ENCODE measurements at places on chromosomes 4 and X. TPM values are rescaled to one million over a fixed set of nuclear protein-coding genes. Genes with fewer than 3 reads are reported as not detected.

Gene SMIM10
- total RNA-seq = not detected

Gene OTUD6A
- total RNA-seq = not detected

Gene SNCA
- 46.6 TPM for total RNA-seq

GRCh38 chr4:89111833-89112563 lies 665 bp downstream of the TIGD2 start:
- DNase-seq = peak; percentile 53

GRCh38 chr4:138039010-138039409 lies 203.1 kb downstream of the SLC7A11 start:
- DNase-seq = no peak

DNA sequence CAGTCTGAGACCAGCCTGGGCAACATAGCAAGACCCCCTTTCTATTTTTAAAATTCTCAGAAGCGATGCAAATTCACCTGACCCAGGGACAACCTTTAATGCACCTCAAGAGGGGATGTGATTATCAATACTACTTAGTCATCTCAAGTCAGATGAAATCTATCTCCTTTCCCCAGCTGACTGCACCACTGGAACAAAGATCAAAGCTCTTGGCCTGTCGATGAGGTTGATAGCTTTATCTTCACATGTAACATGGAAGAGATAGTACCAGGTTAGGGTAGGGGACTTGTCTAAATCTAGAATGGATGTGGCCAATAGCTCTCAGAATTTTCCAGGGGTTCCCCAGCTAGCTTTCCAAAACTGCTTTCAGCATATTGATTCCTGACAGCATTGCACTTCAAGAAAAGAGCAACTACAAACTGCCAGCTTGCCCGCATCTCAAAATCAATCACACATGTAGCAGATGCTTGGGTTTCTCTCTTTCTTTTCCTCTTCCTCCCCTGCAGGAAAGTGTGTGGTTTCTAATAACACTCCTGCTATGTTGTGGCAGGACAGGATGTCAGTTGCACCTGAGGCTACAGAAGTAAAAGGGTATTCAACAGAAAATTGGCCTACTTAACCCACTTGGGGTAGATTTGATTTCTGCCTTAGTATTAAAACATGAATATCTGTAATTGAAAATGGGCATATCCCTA lies 12.2 kb upstream of the TMEM164 start:
- DNase-seq = no peak

GRCh38 chr4:6121941-6122340 lies 78.4 kb downstream of the JAKMIP1 start:
- DNase-seq = no peak

DNA sequence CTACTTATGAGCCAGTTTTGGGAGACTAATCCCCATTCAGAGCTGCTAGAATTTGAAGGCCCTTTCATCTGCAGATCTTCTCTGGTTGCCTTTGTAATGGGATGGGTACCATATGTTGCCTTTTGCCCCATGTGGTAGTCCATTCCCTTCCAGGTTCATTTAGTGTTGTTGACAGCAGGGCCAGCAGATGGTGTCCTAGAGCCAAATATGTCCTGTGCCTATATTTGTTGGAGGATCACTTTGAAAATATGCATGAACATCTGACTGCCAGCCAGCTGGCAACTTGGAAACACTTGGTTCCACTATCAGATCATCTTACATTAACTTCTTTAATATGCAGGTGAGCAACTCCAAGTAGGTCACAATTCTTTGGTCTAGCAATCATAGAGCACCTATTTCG lies 30.4 kb downstream of the CFAP299 start:
- peak; percentile 79 for DNase-seq

DNA sequence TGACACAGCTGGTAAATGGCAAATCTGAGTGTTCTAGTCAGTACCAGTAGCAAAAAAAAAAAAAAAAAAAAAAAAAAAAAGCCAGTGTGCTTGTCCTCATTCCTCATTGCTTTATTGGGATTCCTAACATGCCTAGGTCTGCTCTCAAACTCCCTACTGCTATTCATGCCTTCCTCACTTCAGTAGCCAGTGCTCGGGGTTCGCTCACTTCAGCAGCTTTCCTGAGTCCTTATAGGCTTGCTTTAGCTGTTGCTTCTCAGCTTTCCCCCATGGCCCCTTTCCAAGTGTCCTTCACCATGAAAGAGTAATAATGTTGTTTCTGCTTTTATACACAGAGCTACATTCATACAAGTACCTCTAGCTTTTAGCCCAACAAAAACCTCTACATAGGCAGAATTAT lies 30.8 kb downstream of the SLITRK2 start:
- no peak for DNase-seq

DNA sequence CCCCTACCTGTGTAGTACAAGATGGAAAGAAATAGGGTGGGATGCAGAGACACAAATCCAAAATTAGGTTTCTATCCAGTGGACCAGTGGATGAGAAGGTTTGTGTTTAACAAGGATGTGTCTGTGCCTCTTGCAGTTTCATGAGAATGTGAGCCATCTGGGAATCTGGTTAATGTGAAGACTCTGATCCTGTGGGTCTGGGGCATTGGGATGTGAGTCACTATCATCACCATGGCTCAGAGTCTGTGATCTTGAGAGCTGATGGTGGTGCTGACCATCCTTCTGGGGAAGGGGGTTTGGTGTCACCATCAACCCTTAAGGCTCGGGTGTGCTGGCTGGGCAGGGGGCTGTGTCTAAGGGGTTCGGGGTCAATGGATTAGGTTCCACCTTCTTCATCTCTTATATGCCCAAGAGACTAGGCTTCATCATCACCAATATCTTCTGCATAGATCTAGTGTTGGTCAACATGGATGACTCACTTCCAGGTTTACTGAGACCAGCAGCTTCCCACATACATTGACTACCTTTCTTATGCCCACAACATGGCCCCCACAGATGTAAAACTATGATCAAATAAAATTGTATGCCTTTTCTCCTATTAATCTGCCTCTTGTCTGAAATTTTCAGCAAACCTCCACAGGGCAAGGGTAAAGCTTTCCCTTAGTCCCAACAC lies 65.7 kb upstream of the MID1 start:
- DNase-seq = no peak

All from SJCRH30 (cell line).